Kidney epithelial cell (primary cell): ENCODE measurements at places on chromosomes 1 and 21. TPM values are rescaled to one million over a fixed set of nuclear protein-coding genes. Genes with fewer than 3 reads are reported as not detected.

- no peak for DNase-seq
Observed at GRCh38 chr1:58469016-58469415, 77.5 kb downstream of the OMA1 start.

DNA sequence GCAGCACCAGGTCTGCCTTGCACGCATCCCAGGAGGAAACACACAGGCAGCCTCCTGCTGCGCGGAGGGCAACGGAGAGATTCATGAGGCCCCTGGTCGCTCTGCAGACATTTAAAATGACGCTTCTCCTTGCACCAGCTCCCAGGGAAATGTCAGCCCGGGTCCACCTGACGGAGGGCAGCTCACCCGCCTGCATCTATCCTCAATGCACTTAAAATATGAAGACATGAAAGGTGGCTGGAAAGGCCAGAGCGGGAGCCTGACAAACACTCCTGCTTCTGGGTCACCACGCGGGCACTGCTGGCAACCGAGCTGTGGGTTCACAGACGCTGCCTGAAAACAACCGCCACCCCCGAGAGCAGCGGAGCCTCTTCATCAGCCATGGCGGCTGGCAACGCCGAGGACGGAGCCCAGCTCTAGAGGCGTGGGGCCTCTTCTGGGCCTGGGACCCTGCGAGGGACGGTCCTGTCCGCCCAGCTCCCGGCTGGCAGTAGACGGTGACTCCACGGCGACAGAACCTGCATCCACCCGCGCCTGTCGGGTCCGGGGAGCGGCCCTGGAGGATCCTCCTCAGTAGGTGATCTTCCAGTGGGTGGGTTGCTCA is 22.7 kb downstream of the POFUT2 start:
- no peak for DNase-seq

DNA sequence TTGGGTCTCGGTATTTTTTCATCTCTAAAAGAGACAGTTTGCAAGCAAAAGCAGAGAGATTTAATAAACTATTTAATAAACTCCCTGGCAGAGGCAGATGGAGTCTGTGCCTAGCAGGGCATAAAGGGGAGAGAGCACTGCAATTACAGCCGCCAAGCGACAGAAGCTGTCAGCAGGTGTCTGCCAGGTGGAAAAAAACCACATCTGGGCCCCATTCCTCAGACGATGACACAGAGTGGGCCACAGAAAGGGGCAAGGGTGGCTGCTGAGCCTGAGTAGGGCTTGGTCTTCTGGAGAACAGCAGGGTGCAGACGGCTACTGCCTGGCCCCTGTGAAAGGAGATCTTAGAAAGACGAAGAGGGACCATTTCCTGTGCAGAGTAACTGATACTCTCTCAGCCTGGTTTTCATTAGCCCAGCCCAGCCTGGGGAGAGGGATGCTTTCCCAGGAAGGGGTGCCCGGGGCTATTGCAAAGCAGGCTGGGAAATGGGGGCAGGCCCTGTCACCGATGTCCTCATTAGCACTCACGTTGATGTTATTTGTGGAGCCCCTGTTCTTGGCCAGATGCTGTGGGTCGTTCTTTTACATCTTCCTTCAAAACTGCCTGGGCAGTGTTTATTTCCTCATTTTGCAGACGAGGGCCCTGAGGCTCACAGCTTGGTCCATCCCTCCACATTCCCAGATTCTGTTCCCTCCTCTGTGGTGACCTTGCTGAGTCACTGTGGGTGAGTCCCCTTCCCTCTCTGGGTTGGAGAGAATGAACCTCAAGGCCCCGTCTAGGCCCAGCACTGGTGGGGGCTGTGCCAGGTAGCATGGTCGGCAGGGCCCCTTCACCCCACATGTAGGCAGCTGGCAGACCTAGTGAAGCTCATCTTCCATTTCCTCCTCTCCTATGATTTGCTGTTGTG is 472.7 kb downstream of the PTPRU start:
- DNase-seq, result no peak

- DNase-seq, result no peak
Observed at GRCh38 chr1:145955436-145955835, 2.4 kb downstream of the LIX1L start.

- DNase-seq, result no peak
Observed at GRCh38 chr1:195915826-195916225, 692.4 kb downstream of the KCNT2 start.

The C1QB gene
- 2.8 and 4.6 TPM in 2 replicates for total RNA-seq
